A549 treated with Hydrocortisone at 1 μM for 4 hours (cell line): ENCODE measurements at places on chromosomes 3 and 15. TPM values are rescaled to one million over a fixed set of nuclear protein-coding genes. Genes with fewer than 3 reads are reported as not detected.

FGD5 gene
- 0.01 to 0.05 TPM (median 0.03 TPM) in 3 of 5 replicates, not detected in the others for total RNA-seq

TUSC7 gene
- not detected in 5 replicates for total RNA-seq

AGTR1 gene
- total RNA-seq = 0.32 to 0.77 TPM (median 0.59 TPM) in 5 replicates

ABHD14A gene
- total RNA-seq = 10.0 to 16.8 TPM (median 14.4 TPM) in 5 replicates

SPINT1 gene
- total RNA-seq = 0.62 to 0.90 TPM (median 0.81 TPM) in 5 replicates

ACVR2B gene
- 2.0 to 3.1 TPM (median 3.0 TPM) in 5 replicates for total RNA-seq

DAZL gene
- total RNA-seq = not detected in 5 replicates

EXD1 gene
- 0.06 to 0.22 TPM in 2 of 5 replicates, not detected in the others for total RNA-seq

GOLGA6L22 gene
- not detected in 5 replicates for total RNA-seq

KLF15 gene
- 0.52 to 0.81 TPM (median 0.73 TPM) in 5 replicates for total RNA-seq

ARGFX gene
- not detected in 5 replicates for total RNA-seq
